ENCODE measurements at places on chromosomes 7 and 10. TPM values are rescaled to one million over a fixed set of nuclear protein-coding genes. Genes with fewer than 3 reads are reported as not detected.

DNA sequence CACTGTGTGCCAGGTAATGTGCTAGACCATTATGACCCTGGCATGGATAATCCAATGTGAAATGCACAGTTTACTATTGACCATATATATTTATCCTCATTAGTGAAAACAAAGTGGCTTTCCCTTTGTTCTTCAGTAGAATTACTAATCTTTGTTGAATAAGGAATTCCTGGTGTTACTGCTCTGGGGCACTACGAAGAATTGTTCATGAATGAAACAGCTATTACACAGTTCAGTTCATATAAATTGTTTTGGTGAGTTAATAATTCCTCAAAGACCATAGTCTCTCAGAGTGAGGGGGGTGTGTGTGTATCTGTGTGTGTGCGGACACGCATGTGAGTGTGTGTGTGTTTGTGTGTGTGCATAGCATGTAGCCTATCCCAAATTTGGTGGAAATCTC, 668.0 kb upstream of the MBL2 start:
- DNase-seq: no peak

DNA sequence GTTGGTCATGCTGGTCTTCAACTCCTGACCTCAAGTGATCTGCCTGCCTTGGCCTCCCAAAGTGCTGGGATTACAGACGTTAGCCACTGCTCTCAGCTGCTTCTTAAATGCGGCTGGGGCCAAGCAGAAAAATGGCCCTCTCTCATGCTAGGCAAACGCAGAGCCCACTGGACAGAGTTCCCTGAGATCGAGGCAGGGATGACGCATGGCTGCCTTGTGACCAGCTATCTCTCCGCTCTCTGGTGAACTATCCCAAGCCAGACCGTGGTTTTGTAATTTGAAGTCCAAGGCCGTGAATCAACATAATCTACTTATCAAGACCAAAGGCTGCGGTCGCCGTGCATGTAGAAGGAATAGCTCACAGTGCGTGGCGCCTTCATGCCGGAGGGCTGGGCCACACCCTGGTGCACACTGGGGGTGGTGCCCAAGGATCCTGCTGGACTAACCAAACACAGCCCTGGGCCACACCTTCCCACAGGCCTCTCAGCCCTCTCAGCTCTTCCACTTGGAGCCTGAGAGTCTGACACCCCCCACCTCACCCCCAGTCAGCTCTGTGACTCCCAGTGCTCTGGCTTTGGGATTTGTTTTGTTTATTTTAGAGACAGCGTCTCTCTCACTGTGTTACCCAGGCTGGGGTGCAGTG, 88.1 kb upstream of the CUX1 start:
- DNase-seq: no peak

GRCh38 chr7:128170461-128170860, 70.6 kb upstream of the LEP start:
- no peak for DNase-seq

The CPN1 gene
- 0.16 TPM for polyA plus RNA-seq
